ENCODE measurements at places on chromosomes 16 and 17.

DNA sequence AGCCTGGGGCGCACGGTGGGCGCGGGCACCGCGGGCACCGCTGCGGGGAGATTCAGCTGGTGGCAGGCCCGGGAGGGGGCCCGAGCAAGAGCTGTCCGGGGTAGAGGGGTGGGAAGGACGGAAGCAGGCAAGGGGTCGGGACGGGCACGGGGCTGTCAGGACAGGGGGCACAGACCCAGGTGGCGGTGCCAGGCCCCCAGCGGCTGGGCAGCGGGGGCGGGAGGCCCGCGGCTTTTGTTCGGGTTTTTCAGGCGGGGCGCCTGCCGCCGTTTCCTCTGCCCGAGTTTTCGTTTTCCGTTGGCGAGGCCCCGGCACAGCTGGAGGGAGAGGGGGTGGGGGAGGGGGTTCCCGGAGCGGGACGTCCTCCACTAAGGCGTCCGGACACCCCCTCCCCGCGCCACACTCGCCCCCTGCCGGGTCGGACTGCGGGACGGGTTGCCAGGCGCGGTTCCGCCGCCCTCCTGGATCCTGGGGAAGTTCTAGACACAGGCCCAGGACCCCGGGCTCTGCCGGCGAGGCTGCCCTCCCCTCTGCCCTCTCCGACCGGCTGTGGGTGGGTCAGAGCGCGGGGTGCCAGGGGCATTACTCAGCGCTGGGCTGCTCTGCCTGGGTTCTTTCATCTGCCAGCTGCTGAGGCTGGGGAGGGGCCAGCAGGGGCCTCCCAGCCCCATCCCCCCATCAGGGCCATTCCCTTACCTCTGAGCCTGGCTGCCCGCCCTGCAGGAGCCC, 543 bp downstream of the ARHGAP23 start:
- DNase-seq = no peak

- DNase-seq = no peak
These were observed 27.6 kb upstream of the VAT1L start for GRCh38 chr16:77760800-77761199.

DNA sequence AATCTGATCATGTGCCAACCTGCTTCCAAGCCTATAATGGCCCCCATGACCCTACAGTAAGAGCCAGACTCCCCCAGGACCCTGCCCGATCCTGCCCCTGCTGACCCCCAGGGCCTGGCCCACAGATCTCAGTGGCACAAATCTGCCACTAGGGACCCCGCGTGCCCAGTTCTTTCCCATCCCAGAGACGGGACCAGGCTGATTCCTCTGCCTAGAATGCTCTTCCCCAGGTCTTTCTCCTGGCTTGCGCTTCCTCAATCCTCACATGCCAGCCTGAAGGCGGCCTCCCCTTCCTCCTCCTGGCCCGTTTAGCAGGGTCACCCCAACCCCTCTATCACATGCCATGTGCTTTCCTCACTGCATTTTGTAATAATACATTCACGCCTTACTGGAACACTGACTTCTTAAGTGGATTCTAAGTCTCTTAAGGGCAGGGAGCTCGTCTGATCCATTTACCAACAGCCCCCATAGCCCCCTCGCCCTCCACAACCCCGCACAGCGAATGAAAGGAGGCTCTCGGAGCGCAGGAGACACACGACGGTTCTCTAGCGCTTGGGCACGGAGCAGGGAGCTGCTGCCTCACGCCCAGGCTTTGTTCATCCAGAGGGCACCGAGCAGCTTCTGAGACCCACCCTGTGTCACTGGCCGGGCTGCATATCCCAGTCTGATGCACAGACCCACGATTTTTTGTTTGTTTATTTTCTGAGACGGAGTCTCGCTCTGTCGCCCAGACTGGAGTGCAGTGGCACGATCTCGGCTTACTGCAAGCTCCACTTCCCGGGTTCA, 1.2 kb downstream of the TRIM65 start:
- DNase-seq = no peak

GRCh38 chr17:9729735-9730420, 61.5 kb downstream of the DHRS7C start:
- DNase-seq = no peak

- no peak for DNase-seq
These were observed 37.0 kb upstream of the PEMT start for GRCh38 chr17:17628388-17629008.

DNA sequence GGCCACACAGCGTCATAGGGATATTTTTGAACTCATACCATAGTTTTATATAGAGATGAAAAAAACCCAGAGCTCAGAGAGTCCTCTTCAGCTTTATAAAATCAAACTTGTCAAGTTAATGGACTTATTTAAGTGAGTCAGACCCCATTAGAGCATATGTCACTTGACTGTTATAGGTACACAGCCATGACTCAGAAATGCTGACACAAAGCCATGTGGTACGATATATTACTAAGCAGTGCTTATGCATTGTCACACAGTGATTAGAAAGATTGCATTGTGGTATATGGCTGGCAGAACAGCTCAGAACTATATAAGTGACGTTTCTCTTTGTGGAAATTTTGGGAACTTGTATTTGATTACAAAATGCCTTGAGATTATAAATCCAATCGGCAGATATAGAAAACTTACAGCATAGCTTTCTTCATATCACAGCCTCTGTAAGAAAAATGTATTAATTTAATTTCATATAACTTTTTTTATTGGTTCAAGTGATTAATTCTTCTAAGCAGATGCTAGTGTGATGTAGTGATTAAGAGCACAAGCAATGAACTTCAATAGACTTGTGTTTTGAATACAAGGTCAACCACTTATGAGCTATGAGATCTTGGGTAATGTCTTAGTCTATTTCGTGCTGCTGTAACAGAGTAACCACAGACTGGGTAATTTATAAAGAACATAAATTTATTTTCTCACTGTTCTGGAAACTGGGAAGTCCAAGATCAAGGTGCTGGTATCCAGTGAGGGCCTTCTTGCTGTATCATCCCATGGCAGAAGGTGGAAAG, 25.8 kb upstream of the GINS3 start:
- no peak for DNase-seq

GRCh38 chr17:79815836-79816461, 19.1 kb upstream of the CBX8 start:
- no peak for DNase-seq

GRCh38 chr17:50272246-50272645, 2.0 kb upstream of the TMEM92 start:
- no peak for DNase-seq

DNA sequence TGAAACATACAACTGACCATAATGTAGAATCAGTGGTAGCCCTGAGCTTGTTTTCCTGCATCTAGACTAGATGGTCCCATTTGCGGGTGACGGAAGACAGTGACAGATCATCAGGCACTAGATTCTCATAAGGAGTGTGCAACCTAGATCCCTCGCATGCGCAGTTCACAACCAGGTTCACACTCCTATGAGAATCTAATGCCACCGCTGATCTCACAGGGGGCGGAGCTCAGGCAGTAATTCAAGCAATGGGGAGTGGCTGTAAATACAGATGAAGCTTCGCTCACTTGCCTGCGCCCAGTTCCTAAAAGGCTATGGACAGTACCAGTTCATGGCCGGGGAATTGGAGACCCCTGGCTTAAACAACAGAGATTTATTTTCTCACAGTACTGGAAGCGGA, 656.3 kb downstream of the HS3ST4 start:
- no peak for DNase-seq

DNA sequence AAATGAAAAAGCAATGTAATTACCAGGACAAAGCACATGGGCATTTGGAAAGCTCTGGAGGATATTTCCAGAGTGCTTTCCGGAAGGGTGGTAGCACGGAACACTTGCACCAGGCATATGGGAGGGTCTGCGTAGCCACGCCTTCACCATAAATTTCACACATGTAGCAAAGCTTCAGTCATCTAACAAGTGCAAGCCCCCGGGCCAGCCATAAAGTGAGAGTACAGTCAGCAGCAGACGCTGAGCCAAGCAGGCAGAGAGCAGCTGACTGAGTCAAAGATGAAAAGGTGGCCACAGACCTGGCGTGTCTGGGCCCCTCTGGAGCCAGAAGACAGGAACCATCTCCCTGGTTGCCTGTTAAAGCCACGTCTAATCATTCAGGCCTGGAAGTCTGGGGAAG, 130.6 kb downstream of the SEC14L1 start:
- no peak for DNase-seq

DNA sequence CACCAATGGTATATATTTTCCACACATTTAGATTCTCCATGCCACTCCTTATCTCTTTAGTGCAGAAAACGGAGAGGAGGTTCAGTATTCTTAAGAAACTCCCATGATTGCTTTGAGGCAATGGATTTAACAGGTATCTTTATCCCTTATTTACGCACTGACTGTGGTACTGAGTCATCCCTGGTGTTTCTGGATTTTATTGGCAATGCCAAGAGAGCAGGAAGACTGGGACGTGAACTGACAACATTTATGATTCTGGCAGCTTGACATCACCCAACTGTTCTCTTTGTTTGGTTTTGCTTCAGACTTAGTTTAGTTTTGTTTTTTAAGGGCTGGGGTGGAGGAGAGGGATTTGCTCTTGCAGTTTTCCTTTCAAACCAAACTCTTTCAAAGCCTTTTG, 131.4 kb downstream of the WWOX start:
- no peak for DNase-seq

- DNase-seq = no peak
These were observed 9.9 kb downstream of the CASC3 start for GRCh38 chr17:40150276-40150675.

GRCh38 chr16:5867250-5867649, 769.7 kb upstream of the EEF2KMT start:
- no peak for DNase-seq

DNA sequence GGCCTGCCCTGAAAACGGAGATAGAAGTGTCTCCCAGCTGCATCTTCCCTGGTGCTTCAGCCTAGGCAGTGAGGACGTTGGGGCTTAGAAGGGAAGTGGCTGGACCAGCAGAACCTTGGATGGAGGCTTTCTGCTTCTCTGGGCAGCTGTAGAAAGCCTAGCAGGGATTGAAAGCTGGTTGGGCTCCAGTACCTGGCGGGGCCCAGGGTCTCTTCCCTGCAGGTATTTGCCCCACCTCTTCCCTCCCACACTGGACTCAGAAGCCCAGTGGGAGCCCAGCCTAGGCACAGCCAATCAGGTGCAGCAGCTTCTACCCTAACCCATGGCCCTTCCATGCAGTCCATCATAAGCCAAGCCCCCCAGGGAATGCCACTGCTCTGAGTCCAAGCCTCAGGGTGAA, 190.3 kb upstream of the IRX6 start:
- no peak for DNase-seq

GRCh38 chr16:76535-77272, 1.3 kb upstream of the MPG start:
- DNase-seq = peak; percentile 94

- DNase-seq = no peak
These were observed 154.8 kb upstream of the TNRC6C start for GRCh38 chr17:77803726-77804125.

DNA sequence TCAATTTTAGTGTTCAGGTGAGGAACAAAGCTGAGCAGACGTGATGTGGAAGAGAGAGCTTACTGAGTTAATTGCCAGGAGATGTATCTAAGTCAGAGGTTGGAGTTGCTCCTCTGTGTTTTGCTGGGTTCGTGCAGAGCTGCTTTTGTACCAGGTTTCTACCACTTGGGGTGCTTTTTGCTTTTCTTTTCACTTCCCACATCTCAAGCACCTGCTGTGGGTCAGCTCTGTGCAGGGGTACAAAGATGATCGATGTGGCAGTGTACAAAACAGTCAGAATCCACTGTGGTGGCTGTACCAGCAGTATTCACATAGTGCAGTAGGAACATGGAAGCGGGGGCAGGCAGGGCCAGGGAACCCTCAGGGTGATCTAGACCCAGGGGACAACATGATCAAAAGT, 14.8 kb downstream of the UNK start:
- DNase-seq = no peak

DNA sequence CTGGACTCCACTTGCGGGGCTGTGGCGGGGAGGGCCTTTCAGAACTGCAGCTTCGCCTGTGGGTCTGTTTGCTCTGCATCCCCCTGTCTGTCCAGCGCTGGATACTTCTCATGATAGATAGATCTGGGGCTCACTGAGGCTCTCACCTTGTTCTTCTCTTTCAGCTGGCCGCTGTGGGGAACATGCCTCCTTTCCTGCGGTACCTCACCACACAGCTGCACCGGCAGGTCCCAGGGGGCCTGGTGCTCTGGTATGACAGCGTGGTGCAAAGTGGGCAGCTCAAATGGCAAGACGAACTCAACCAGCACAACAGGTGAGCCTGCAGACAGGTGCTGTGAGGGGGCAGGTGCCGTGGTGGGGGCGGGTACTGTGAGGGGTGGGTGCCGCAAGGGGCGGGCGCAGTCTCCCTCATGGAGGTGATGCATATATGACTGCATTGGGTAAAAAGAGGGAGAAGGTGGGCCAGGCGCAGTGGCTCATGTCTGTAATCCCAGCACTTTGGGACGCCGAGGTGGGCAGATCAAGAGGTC, 6.2 kb downstream of the ENGASE start:
- DNase-seq = no peak

DNA sequence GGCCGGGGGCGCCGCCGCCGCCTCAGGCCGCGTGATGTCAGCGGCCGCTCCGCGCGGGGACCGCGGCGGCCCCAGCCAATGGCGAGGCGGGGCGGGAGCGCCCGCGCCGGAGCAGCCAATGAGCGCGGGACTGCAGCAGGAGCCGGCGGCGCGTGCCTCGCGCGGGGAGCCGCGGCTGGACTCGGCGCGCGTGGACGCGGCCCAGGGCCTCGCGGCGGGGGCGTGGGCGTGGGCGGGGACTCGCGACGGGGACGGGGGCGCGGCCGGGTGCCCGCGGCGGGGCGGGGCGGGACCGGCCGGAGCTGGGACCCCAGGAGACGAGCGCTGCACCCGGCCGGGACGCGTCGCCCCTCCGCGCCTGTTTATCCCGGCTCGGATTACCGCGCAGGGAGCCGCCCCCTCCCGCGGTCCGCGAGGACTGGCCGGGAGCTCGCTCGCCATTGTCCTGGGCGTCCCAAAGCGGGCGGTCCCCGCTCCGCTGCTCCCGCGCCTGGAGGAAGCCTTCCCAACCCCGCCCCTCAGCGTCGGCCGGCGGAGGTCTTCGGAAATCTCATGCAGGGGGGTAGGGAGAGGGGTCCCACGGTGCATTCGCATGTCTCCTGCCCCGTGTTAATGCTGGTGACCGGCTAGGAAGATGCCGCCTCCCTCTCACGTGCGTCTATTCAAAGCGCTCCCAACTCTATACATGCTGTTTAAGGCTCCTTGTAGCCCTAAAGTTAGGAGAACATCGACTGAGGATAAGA, at the start of gene RNF157:
TSS of gene RNF157 (minus strand) at position 33 of the 743 bp plus-strand sequence. CDS start 253 bp downstream, outside the sequence.
- no peak for DNase-seq

- DNase-seq = no peak
These were observed 20.4 kb downstream of the COTL1 start for GRCh38 chr16:84597528-84597896.

DNA sequence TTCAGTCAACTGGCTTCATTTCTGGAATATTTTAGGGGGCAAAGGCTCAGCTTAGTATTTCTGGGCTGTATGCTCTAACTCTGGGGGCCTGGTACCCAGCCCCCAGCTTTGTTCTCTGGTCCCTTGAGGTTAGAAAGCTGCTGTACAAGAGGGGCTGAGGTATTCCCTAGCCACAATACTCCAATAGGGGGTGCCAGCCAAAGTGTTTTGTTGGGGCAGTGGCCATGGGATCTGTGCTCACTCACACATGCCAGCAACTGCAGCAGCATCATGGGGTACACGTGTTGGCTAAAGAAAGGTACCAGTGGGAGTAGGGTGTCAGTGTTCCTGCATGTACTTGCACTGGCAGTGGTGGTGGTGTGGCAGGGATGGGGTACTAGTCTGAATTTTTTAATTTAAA, 257.3 kb downstream of the CA10 start:
- no peak for DNase-seq

GRCh38 chr17:40818343-40818732, 4.1 kb downstream of the KRT10 start:
- DNase-seq = no peak
